ENCODE measurements at places on chromosomes 12 and 14.

- no peak for DNase-seq
Observed at GRCh38 chr12:119817546-119818343, 59.4 kb downstream of the CIT start.

GRCh38 chr14:64637735-64638473 is 66.3 kb upstream of the PLEKHG3 start:
- no peak for DNase-seq

DNA sequence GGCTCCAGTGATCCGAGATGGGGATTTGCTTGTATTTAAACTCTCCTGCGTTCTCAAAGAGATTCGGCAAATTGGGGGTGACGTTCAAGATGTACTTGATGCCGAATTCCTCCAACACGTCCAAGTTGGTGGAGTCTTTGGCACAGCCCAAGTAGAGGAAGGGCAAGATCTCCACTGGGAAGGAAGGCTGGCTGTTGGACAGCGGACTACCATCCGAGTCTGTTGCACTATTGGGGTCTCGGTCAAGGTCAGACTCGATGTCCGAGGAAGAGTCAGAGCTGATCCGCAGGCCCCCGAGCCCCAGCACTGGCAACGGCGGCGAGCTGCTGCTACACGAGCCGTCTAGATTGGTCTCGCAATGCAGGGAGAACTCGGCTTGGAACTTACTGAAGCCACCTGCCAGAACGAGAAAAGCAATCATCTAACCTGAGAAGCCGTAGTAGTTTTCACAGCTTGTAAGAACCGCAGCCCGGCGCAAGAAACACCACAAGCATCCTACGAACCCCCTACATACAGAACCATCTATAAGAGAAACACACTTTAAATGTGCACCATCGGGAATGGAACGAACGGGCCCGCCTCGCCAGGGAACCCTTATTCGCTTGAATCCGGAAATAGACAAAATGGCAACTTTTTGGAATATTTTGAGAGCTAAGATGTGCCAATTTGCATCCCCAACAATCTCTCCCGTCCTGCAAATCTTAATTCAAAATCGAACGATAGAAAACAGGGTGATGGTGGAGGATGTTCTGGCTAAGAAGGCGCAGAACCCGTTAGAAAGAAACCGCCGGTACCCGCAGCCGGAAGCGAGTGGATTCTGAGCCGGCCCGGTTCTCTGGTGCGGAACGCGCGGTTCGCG is 1.4 kb downstream of the DUSP6 start:
- no peak for DNase-seq

- DNase-seq, result no peak
Observed at GRCh38 chr12:105492591-105493545, 162.4 kb downstream of the C12orf75 start.

DNA sequence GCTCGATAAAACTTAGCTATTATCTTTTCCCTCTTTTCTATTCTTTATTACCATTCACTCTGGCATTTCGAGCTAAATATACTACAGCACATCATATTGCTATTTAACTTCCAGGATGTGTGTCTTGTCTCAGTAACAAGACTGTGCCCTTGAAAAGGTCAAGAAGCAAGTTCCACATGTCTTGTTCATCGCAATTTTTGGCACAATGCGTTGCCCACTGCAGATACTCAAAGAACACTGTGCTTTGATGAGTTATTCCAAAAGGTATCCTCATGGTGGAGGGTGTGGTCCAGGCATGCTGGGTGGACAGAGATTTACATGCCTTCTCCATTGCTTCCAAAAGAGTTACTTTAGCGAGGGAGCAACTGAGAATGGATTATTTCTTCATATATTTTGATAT is 6.6 kb downstream of the E2F7 start:
- DNase-seq, result no peak

- DNase-seq, result no peak
Observed at GRCh38 chr12:51386351-51386750, 4.9 kb downstream of the GALNT6 start.

DNA sequence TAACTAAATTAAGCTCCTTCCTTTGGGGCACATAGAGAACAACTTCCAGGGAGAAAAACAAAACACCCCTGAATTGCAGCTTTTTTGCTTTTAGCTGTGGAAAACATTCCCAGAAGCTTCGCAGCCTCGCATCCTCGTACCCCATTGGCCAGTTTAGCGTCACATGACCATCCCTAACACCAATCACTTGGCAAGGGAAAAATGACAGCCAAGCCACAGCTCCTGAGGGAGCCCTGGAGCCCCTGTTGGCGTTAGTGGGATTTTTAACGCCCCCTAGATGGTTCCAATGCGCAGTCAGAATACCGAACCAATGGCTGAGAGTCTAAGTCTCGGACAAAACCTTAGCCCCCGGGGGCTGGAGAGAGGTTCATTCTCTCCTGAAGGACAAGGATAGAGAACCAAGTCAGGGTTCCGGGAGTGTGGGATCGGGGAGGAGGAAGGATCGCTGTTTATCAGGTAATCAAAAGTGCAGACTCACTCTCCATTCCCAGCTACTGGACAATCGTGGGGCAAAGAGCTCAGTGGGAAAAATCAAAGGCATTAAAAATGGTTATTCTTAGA is 135.6 kb upstream of the HIF1A start:
- no peak for DNase-seq

DNA sequence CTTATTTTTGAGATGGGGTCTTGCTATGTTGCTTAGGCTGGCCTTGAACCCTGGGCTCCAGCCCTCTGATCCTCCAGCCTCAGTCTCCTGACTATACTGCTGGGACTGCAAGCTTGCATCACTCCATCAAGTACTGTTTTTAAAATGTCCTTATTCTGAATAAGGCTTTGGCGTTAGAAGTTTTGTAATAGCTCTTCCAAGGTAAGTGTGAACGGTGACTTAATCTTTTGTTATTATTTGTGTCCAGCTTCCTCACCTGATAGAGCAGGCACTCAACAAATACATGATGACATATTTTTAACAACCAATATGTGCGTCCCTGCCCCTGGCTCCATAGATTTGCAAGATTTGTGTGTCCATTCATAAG is 1.4 kb downstream of the C1RL start:
- no peak for DNase-seq

GRCh38 chr12:121620333-121620891 is 5.9 kb upstream of the ORAI1 start:
- DNase-seq, result no peak

- peak; percentile 10 for DNase-seq
Observed at GRCh38 chr12:153080-153746, 60.7 kb downstream of the SLC6A12 start.

DNA sequence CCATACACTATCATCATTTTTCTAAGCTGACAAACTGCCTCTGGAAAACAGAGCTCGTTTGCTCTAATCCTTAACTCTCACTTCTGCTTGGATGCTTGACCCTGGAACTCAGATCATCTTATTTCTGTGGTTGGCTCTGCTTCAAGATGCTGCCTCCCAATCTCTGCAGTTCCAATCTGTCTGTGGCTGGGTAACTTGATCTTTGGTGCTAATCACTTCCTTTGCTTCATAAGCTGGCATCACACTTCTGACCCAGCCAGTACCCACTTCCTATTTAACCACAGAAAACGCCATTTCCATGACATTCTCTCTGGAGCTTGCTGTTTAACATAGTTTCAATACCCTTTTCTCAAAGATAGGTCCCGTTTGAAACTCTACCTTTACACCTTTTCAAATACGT is 254.2 kb downstream of the ACSS3 start:
- no peak for DNase-seq

- DNase-seq, result no peak
Observed at GRCh38 chr12:15879413-15879812, 2.8 kb upstream of the STRAP start.

DNA sequence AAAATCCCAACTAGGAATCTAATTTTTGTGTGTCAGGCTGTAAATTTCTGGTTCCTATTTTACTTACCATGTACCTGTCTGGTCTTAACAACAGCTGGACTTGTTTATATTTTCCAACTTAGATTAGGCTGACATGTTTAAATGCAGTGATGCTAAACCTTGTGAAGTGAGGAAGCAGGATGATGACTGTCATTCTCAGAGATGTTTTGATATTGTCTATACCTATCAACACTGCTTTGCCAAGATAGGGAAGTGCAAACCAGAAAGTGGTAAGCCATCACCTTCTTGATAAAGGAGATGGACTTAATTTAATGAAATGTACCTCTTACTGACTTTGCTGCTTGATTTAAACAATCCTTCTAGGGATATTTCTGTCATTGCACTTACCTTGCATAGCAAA is 2.1 kb downstream of the BICD1 start:
- no peak for DNase-seq

- DNase-seq, result no peak
Observed at GRCh38 chr12:116346222-116346621, 68.7 kb upstream of the MED13L start.

DNA sequence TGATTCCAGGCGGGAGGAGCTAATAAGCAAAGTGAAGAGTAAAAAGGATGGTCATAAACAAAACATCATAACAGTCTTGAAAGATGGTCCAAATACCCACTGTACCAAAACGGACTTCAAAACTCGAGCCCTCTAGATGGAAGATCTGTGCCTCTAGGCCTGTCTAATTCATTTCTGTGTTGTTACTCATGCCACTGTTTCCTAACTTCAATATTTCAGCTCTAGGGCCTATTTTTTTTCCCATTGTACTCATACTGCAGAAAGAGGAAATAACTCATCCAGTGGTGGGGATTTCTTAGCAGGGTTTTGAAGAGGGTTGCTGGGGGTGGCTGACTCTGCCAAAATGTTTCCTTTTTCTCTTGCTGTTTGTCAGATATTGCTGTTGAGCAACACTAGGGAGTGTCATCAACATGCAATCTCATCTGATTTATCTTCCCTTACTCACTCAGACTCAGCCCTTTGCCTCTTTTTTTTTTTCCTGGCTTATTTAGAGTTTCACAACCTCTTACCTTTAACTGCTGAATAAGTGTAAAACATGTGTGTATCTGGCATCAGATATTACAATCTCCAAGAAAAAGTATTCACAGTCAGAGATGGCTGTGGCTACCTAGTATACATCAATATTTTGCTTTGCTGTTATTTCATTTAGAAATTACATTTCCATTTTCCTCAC is 189.6 kb downstream of the DUSP6 start:
- DNase-seq, result no peak

- DNase-seq, result no peak
Observed at GRCh38 chr14:64114166-64114565, 180.0 kb downstream of the ESR2 start.

DNA sequence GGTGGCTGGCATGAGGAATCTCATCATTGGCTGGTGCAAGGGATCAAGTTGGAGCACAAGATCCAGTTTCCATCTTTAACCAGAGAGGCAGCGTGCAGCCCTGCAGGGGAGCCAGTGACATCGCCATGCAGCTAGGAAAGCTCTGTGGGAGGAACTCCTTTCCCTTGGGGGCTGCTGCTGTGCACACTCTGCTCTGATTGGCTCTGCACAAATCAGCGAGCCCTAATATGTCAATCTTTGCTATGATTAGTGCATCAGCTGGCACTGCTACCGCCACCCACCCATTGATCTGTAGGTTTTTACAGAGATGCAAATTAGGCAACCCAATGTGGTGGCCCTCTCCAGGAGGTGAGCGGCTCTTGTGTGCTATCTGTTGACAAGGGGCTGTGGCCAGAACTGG is 262.6 kb downstream of the PCNX1 start:
- DNase-seq, result no peak

DNA sequence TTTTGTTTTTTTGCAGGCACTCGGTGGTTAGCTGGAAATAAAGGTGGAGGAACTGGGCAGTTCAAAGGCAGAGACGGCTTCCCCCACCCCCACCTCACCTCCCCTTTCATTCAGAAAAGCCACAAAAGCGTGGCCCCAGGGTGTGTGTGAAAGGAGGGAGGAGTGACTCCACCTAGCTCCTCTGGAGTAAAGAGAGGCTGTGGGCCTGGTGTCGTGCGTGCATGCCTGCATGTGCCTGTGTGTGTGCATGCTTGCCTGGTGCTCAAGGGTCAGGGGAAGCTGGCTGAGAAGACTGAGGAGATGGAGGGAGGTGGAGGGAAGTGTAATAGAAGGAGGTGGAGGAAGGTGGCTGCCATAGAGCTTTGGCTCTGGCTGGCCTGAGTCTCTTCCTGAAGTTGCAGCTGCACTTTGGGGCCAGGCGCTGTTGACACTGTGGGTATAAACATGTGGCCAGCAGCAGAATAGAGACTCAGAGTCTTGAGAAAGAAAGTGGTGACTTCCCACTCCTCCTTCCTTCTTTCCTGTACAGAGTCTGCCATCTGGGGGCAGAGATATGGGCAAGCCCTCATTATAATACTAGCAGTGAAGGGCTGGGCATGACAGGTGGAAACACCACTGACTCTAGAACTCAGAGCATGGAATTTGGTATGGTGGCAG is 36.9 kb upstream of the SINHCAF start:
- no peak for DNase-seq

- DNase-seq, result no peak
Observed at GRCh38 chr12:84658877-84659276, 253.7 kb downstream of the SLC6A15 start.

- no peak for DNase-seq
Observed at GRCh38 chr12:125678589-125678993, 613.4 kb downstream of the AACS start.

DNA sequence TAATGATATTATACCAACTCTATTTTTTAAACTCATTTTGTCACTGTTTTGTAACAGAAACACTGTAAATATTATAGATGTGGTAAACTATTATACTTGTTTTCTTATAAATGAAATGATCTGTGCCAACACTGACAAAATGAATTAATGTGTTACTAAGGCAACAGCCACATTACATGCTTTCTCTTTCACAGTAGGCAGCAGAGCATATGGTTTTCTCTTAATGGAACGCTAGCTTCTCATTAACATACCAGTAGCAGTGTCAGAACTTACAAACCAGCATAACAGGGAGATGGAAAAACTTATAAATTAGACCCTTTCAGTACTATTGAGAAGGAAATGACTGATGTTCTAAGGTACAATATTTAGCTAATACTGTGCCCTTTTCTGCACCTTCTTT is 398.8 kb downstream of the PRKD1 start:
- DNase-seq, result no peak

- DNase-seq, result no peak
Observed at GRCh38 chr14:100898465-100898864, 5.1 kb downstream of the RTL1 start.

- no peak for DNase-seq
Observed at GRCh38 chr12:75756771-75757170, 245.4 kb upstream of the KRR1 start.

DNA sequence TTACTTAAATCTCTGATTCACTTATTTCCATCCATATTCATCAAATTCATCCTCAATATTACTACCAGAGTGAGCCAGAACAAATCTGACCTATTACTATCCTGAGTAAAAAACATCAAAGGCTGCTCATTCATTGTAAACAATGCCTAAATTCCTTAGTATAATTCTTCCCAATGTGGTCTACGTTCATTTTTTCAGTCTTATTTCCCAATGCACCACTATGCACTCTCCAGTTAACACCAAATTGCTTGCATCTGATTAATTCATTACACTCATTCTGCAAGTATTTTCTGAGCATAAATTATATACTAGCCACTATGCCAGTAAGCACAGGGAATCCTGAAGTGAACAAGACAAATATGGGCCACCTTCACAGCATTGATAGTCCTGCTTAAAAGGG is 110.0 kb downstream of the EPS8 start:
- no peak for DNase-seq

GRCh38 chr12:55043542-55043941 is 23.8 kb downstream of the NEUROD4 start:
- no peak for DNase-seq

- DNase-seq, result no peak
Observed at GRCh38 chr14:96711559-96712267, 85.5 kb upstream of the VRK1 start.
